ENCODE measurements at places on chromosomes 2 and 18. TPM values are rescaled to one million over a fixed set of nuclear protein-coding genes. Genes with fewer than 3 reads are reported as not detected.

Gene GPR45
- not detected for total RNA-seq

Gene HOXD3
- total RNA-seq, result not detected

Gene AQP12A
- not detected for total RNA-seq

Gene ALK
- total RNA-seq, result 0.27 TPM

Gene MFSD6
- total RNA-seq, result 14.0 TPM

Gene ZC3H8
- total RNA-seq, result 7.9 TPM

Gene MCM6
- total RNA-seq, result 7.0 TPM

DNA sequence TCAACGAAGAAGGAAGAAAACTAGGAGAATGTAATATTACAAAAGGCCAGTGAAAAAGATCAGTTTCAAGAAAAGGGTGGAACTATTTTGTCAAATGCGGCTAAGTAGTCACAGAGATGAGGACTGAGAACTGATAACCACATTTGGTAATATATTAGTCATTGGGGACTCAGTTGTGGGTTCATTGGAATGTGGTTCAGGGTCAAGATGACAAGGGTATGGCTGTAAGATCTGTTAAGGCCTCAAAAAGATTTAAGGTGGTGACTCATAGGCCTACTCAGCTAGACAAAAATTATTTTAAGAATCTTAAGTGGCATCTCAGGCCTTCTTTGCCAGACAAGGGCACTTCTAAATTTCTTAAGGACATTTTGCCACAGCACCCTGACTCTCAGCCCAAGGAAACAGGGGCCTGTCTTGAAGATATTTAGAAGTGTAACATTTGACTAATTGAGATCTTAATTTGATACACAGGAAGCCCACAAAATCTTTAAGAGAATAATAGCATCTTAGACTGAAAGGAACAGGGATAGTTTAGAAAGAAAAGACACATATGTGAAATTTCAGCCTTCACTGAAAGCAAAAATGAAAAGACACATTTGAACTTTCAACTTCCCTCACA, 81.3 kb downstream of the STRADB start:
- peak; percentile 81 for DNase-seq

DNA sequence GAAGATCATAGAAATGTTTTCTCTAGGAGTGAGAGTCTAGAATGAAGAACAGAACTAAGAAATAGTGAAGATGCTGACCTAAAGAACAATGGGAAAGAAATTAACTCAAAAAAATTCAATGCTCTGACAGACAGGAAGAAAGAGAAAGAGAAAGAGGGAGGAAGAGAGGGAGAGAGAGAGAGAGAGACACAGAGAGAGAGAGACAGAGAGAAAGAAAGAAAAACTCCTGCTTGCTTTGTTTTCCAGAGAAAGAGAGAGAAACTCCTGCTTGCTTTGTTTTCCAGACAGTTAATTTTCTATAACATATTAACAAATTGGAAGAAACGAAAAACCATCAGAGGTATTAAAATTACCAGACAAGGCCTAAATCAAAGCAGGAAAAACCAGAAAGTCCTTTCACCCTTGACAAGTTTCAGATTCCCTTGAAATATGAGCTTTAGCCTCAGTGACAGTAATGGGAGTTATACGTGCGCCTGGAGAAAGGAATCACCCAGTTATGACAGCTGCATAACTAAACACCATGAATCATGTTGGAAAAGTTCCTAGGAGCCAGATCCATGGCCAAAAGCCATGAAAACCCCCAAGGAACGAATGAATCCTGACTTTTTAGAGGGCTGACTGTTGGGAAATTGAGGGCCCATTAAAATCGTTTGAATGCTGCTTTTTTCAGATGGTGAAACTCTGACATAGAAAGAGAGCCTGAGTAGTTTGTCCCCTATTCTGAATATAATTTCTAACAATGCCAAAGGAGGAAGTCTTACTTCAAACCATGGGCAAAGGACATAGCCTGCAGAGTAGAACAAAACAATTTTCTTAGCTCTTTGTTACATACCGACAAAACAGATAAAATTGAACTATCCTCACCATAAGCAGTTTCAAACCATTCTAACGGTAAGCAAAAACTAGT, 228.6 kb upstream of the CHST9 start:
- DNase-seq, result peak; percentile 97

DNA sequence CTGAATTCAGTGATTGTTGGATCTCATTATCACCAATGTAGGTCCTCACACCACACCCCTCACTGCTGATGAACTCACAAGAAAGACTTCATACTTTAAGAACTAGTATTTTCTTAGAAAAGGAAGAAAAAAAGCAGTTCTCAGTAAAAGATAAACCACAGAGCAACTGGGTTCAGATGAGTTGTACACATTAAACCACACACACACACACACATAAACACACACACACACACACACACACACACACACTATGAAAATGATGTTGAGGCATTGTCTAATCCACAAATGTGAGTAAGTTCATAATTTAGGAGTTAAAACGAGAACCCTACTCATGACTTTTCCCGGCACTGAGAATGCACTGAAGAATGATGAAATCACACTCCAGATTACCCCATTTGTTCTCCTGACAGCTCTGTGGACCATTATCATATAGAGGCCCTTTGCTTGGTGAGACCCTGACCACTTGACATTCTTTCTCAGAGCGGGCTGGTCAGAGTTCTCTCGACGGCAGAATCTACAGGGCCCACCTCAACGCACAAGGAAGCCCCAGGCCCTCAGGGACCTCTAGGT, 106.2 kb downstream of the BCL2 start:
- DNase-seq, result no peak

GRCh38 chr2:30866974-30867373, 59.7 kb upstream of the CAPN13 start:
- no peak for DNase-seq

DNA sequence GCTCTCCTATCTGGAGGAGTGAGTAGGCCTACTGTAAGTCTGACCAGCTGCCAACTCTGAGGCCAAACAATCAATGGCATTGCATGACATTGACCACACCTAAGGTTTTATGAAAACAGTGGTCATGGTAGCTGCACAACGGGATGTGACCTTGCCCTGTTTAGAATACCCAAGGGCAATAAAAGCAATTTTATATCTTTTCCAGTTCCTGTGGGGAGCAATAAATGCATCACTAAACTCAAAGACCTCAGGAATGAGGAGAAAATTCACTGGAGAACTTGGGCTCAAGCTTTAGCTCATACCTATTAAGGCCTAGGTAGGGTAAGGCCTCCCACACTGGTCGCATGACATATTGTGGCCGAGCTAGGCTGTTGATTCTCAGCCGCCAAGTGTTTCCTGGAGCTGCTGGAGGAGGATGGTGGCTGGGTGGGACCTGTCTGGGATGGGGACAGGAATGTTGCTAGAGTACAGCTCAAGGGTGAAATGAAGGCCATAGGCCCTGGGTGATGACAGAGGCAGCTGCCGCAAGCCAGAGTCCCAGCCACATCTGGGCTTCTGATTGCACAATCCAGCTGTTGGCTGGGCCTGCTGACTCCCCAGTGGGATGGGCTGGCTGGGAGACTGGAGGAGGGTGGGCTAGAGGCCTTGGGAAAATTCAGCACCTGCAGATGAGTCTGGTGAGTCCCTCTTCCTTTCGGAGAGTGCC, 313.7 kb downstream of the CYP26B1 start:
- peak; percentile 50 for DNase-seq

DNA sequence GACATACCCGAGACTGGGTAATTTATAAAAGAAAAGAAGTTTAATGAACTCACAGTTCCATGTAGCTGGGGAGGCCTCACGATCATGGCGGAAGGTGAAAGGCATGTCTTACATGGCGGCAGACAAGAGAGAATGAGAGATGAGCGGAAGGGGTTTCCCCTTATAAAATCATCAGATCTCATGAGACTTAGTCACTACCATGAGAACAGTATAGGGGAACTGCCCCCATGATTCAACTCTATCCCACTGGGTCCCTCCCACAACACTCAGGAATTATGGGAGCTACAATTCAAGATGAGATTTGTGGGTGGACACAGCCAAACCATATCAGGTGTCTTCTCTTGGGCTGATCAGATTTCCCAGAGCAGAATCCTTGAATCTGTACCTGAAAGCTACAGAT, 617.3 kb upstream of the ID2 start:
- no peak for DNase-seq

DNA sequence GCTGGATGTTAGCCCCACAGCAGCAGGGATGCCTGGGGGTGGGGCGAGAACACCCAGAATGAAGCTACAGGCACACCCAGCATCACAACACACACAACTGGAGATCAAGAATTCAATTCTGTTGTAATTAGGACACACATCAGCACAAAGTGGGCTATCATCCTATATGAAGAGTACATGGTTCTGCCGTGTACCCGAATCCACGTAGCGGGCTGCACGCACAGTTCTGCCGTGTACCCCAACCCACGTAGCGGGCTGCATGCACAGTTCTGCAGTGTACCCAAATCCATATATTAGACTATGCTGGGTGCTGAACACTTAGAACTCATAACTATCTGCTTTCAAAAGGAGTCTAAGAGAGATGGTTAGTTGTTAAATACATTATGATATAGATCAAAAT, 86.5 kb downstream of the EIPR1 start:
- DNase-seq, result no peak

DNA sequence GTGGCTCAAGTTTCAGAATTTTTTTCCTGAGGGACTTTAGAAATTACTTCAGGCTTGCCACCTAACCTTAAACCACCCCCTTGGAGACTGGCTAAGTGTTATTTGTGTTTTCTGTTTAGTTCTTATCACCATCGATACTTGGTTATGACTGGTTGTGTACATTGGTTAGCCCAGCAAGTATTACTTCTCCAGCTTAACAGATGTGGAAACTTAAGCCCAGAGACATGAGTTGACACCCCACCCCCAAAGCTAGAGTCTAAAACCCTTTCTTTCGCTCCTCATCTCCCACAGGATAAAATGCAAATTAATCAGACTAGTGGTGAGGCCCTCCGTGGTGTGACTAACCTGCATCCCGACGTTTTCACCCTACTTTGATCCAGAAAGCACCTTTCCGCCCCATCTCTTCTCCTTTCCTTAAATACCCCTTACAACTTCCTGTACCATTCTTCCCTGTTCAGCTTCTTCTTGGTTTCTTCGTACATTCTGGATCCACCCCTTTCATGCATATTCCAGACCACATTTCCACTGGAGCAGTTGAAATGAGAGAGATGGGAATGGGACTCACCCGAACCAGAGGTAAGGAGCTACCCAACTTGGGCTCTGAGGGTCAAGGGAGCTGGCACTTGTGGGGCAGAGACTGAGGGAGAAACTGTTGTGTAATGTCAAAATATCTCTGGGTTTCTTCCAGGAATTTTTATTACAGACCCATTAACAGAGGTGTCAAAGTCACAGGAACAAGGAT, 819 bp upstream of the MAP3K2 start:
- DNase-seq, result no peak

DNA sequence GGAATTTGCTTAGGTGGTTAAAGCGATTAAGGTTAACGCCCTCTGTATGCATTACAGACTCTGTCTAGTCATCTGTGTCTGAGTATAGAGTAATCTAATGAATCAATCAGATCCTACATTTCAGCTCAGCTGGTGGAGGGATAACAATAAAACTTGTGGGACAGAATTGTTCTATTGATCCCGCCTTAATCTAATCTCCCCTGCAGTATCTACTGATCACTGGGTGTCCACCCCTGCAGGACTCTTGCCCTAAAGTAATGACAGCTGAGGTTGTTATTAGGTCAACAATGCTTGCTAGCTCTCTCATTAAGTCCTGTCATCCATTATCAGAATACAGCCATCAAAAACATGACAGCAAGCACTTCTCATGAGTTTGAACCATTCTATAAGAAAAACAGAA, 462.6 kb upstream of the TMEFF2 start:
- no peak for DNase-seq

DNA sequence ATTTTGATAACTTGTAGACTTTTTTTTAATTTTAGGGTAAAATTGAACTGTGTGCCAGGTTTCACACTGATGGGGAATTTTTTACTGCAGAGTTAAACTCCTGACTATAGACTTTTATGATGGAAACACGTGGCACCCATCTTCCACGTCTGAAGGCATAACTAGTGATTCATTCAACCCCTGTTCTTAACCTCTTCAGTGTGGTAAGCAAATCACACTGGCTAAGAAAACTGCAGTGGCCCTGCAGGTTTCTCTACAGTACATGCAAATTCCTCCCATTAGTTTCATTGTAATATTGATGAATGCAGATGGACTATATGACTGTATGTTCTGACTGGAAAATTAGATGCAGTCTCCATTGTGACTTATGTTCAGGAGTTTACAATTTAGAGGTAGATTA, 47.2 kb downstream of the SMAD4 start:
- peak; percentile 19 for DNase-seq

GRCh38 chr2:48530033-48530811, at the start of gene STON1:
Gene STON1 (plus strand): TSS chr2:48530154. CDS start chr2:48580634, 50,480 bp downstream.
- peak; percentile 29 for DNase-seq

DNA sequence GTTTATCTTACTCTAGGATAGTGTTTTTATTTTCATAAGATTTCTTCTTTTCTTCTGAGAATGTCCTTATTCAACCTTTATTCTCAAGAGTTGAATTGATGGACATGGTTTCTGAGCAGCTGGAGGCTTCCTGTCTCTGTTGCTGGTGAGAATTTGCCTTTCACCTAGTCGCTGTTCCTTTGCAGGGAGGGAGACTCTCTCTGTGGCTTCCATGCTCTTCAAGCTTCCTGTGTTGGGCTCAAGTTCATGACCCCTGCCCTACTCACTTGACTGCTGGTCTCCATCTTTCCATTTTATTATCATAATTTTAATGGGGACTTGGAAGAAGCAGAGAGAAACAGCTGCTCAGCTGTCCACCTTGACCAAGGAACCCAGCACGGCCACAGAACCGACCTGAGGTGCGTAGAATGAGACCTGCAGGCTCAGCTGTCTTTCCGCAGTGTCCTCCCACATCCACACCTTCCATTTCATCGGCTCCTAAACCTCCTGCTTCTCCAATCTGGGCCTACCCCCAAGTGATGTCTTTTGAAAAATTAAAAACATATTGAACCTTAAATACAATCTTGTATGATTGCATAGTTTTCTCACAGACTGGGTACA, 24.2 kb downstream of the TMEM18 start:
- DNase-seq, result no peak

- DNase-seq, result peak; percentile 80
Measured at GRCh38 chr18:10353791-10354190, 100.6 kb upstream of the APCDD1 start.

GRCh38 chr2:189519631-189520387, 60.8 kb downstream of the SLC40A1 start:
- no peak for DNase-seq

- peak; percentile 80 for DNase-seq
Measured at GRCh38 chr18:36809590-36810381, 19.0 kb downstream of the TPGS2 start.

DNA sequence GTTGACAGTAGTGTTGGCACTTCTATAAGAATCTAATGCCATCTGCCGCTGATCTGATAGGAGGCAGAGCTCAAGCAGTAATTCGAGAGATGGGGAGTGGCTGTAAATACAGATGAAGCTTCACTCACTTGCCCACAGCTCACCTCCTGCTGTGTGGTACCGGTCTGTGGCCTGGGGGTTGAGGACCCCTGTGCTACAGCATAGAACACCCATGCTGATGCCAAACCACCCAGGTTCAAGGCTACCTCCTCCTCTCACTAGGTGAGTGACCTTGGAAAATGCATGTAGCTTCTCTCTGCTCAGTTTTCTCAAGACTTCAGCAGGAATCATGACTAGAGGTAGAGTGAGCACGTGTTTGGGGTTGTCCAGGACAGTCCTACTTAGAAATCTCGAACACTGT, 263.4 kb downstream of the SH3BP4 start:
- DNase-seq, result no peak

All from myocyte (in vitro differentiated cells).